NCI-H2081 treated with DMSO at 0.1 percent for 48 hours (cell line): ENCODE measurements at places on chromosomes 16 and 17.

DNA sequence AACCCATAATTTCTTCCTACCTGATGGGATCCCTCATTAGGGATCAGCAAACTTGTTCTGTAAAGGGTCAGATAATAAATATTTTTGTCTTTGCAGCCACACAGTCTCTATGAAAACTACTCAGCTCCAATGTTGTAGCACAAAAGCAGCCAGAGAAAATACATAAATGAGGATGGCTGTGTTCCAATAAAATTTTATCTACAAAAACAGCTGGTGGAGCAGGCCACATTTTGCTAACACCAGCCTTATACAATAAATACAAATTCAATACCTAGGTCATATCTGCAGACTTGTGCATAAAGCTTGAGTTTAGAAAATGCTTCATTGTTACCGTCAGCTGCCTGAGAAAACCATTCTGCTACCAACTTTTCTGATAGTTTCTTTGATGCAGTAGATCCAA is 38.4 kb upstream of the INTS2 start:
- DNase-seq: no peak

- DNase-seq: no peak
Observed at GRCh38 chr17:63426917-63427308, 19.2 kb downstream of the CYB561 start.

DNA sequence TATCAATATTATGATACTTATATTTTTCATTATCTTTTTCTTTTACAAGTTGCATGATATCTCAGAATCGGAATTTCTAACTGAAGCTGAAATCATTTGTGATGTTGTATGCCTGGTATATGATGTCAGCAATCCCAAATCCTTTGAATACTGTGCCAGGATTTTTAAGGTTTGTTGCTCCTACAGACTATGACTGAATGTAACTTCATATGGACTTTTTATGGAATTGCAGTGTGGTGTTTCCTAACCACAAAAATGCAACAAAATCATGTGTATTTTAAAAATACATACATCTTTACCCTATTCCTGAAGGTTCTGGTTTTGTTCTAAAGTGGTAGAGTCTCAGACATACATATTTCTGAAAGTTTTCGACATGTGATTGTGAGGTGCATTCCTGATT is 58.8 kb upstream of the RHBDL3 start:
- no peak for DNase-seq

GRCh38 chr17:4214157-4214556 is 49.6 kb downstream of the ANKFY1 start:
- DNase-seq: no peak

DNA sequence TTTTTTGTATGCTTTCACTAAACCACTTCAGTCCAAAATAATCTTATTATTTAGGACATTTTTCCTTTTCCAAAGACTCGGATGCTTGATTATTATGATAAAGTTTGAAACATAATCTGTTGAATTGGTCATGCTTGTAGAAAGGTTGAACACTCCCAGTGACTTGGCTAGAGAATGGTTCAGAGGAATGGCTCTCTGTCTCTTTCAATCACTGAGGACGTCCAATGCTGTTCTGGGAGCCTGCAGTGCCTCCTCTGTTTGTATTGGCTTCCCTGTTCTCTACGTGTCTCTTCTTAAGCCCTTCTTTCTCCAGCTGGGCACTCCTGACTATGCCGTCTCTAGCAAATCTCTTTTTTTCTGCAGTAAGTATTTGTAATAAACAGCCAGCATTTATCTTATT is 369.0 kb upstream of the DYNLRB2 start:
- no peak for DNase-seq

GRCh38 chr16:870856-871561 is 70.5 kb upstream of the GNG13 start:
- no peak for DNase-seq

GRCh38 chr16:85720302-85720637 is 30.6 kb downstream of the C16orf74 start:
- no peak for DNase-seq

- DNase-seq: no peak
Observed at GRCh38 chr16:23595246-23595950, 718 bp downstream of the NDUFAB1 start.

GRCh38 chr17:1447052-1447451 is 9.0 kb downstream of the CRK start:
- DNase-seq: no peak

DNA sequence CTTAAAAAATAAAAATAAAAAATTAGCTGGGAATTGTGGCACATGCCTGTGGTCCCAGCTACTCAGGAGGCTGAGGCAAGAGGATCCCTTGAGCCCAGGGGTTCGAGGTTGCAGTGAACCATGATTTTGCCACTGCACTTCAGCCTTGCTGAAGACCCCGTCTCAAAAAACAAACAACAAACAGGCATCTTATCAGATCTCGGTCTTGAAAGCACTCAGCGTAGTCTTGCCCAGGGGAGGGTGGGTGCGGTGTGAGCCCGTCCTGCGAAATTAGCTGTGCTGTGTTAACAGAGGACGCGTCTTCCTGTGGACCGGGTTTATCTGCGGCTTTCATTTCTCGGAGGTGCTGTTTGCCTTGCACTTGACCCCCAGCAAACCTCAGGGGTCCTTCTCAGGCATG is 5.4 kb downstream of the GAA start:
- DNase-seq: no peak

GRCh38 chr17:60161598-60162330 is 12.0 kb downstream of the CA4 start:
- DNase-seq: no peak

DNA sequence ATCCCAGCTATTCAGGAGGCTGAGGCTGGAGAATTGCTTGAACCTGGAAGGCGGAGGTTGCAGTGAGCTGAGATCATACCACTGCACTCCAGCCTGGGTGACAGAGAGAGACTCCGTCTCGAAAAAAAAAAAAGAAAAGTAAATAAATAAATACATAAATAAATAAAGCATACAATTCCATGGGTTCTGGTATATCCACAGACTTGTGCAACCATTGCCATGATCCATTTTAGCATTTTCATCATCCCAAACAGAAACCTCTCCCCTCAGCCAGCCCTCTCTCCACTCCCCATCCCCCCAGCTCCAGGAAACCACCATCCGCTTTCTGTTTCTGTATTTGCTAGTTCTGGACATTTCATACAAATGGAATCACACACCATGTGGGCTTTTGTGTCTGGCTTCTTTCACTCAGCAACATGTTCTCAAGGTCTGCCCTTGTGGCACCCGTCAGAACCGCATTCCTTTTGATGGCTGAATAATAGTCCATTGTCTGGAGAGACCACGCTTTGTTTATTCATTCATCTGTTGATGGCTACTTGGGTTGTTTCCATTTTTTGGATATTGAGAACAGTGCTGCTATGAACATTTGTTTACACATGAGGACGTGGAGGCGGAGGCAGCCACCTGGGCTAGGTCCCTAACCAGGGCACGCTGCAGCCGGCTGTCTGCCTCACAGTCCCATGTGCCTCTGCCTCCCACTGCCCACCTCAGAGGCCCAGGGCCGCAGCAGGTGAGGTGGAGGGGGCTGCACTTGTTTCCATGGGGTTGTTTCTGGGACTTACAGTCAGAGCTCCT is 76.2 kb downstream of the NT5M start:
- DNase-seq: no peak

- no peak for DNase-seq
Observed at GRCh38 chr17:55661256-55661758, 61.4 kb downstream of the TMEM100 start.

DNA sequence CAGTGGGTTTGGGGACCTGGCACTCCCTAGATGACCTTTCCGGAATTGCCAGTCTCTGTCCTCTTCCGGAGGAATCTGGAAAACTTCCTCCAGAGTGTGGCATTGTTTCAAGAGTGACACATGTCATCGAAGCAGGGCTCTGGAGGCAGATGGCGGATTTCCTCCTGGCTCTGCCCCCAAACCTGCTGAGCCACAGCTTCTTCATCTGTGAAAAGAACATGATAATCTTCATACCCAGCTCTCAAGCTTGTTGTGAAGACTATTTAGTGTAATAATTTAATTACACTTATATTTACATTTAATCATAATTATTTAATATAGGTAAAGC is 19.7 kb upstream of the TEX2 start:
- DNase-seq: no peak

GRCh38 chr17:78485290-78486168 is 91.7 kb downstream of the DNAH17 start:
- DNase-seq: no peak
